Fibroblast of skin of back (primary cell): ENCODE measurements at places on chromosomes 2 and 18.
A peak's percentile ranks its signal among the peaks of the same experiment; 100 is the strongest.

GRCh38 chr2:100882645-100883613, 63.0 kb downstream of the NPAS2 start:
- DNase-seq, result no peak

DNA sequence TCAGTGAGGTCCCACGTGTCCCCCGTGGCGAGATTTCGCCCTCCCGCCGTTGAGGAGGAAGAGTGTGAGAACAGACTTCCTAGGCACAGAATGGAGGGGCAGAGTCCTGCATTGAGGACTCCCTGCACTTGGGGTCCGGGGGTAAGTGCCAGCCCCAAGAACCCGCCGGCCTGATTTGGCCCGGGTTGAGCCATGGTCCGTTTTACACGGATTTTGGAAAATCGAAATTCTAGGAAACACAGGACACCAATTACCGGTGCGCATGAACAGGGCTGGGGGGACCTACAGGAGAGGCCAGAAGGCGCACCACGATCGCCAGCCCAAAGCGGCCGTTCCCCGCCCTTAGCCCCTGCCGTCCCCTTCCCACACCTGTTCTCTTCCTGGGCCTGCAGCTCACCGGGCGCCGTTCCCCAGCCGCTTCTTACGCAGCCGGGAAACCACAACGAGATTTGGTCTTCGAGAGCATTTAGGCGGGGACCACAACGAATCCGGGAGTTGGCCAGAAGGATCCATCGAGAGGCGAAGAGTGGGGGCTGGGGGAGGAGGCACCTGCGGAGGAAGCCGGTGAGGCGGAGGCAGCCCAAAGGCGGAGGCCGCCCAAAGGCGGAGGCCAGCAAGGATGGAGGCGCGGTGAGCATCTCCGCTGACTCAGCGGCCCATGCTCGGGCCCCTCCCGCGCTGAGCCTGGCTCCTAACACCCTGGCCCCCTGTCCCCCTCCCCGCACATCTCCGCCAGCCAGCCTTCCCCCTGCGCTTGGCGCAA, 464 bp upstream of the TLX2 start:
- DNase-seq, result no peak

DNA sequence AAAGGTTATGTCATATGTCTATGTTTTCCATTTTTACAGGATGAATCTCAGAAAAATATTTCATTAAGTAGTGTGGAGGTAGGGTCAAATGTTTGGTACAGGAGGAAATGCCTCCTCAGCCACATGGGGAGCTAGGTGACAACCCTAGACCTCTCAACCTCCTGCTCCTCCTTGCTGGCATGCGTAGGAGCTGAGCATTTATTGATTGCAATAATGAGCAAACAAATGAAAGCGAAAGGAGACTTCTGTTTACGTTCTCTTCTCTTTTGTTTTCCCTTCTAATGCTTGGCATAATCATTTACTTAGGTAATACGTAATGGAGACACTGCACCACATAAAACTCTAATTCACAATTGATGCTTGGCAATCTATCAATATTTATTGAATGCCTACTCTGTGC, 95.1 kb upstream of the CCBE1 start:
- DNase-seq, result no peak

DNA sequence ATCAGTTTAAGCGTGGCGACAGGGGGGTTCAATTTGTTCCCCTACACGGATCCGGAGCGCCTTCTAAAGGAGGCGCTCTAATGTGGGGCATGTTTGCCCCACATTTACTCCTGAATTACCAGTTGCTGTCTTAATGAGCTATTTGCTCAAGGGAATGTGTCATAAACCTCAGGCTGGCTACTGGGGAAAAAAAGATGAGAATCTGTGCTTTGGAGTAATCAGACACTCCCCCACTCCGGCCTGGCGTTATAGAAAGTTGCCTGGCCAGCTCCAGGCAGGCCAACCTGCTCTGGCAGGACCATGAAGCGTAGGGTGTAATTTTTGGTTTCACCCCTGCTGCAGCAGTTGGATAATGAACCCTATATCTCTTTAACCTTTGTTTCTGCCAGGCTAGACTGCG, 31.0 kb upstream of the MAP3K20 start:
- no peak for DNase-seq

- DNase-seq, result no peak
Observed at GRCh38 chr2:197821550-197822289, 17.3 kb downstream of the PLCL1 start.

DNA sequence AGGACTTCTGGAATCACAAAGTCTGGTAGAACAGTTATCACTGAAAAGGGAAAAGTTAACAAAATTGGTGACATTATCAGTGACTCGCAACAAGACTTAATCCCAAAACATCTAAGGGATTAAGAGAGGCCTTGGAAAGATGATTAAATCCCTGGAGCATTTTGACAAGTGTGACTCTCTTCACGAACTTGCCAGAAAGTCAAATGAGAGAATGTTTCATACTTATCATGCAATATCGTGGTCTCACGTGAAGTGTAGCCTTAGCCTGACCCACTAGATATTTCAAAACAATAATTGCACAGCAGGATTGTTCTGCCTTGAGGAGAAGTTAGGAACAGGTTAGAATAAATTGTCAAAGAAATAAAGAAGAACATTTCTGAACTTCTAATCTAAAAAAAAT, 104.5 kb downstream of the COL6A3 start:
- DNase-seq, result peak; percentile 76

DNA sequence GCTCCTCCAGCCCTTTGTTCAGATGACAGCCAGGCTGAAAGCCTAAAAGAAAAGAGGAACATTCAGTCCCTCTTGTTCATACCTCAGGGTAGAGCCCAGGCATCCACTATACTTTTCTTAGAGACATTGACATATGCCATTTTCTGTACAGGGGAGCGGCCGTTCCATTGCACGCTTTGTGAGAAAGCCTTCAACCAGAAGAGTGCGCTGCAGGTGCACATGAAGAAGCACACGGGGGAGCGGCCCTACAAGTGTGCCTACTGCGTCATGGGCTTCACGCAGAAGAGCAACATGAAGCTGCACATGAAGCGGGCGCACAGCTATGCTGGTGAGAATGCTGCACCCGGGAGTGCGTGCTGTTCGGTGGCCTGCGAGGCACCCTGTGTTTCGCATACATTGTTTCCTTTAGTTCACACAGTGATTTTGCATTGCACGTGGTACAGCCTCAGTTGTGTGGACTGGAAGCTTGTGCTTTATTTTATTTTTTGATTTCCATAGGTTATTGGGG, 138.2 kb downstream of the ZNF236 start:
- DNase-seq, result no peak

- no peak for DNase-seq
Observed at GRCh38 chr2:42268528-42269151, 92.4 kb downstream of the COX7A2L start.

GRCh38 chr2:114010001-114010400, 120.1 kb downstream of the ACTR3 start:
- DNase-seq, result no peak

GRCh38 chr18:13226533-13227144, 8.1 kb downstream of the LDLRAD4 start:
- no peak for DNase-seq

GRCh38 chr2:72778410-72778809, 47.4 kb downstream of the EXOC6B start:
- peak; percentile 45 for DNase-seq

GRCh38 chr2:201275069-201275468, 14.7 kb downstream of the CASP8 start:
- DNase-seq, result no peak

DNA sequence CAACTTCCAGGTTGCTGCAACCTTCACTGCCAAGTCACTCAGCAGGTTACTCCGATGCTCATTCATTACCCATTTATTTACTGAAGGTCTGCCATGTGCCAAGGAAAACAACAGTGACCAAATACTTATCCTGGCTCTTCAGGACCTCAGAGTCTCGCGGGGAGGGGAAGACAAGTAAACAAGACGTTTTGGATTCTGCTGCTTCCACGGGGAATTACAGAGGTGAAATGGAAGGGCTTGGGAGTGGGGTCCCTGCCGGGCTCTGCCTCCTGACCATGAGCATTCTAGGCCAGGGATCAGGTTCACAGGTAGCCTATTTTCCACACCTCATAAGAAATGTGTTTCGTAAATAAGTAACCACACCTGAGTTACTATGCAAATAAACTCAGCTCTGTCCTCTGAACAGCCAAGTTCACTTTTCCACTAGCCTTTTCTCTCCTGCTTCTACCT, 68.1 kb downstream of the CLHC1 start:
- DNase-seq, result peak; percentile 20

DNA sequence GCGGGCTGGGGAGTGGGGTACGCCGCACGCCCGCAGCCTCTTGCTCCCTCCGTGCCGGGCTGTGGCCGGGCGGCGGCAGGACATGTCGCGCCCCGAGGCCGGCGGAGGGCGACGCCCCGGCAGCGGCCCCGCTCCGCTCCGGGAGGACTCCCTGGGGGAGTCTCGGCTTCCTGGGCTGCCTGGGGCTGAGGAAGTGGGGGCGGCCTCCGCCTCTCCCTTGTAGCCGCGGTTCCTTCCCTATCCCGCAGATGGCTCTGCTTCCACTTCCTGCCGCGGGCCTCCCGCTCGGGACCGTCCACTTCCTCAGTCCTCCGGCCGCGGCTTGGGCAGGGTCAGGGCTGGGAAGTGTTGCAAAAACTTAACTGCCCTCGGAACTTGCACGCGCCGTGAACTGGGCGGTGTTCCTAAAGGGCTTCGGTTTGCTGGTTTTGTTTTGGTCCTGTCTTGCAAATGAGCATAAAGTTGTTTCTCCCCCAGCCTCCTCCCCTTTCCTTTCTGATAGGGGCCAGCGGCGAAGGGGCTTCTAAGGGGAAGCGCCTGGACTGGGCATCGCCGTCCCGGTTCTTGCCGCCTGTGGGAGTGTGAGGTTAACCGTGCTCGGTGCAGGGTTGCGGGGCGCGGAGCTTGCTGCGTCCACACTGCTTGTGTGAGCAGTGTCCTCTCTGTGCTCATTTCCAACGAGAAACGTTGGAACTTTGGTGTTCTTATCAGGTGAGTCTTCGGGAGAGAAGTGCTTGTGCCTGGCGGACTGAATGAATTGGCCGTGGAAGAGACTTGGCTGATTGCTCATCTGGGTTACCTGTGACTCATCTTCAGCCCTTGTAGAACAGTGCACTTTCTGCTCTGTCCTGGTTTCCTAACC, 600 bp downstream of the RALB start:
- peak; percentile 74 for DNase-seq

GRCh38 chr18:55585065-55585919, 2.7 kb downstream of the TCF4 start:
- no peak for DNase-seq

- DNase-seq, result no peak
Observed at GRCh38 chr2:47118581-47118980, 36.5 kb downstream of the STPG4 start.
